Thoracic aorta (tissue), 2 donors: ENCODE measurements at places on chromosomes 1 and 21. TPM values are rescaled to one million over a fixed set of nuclear protein-coding genes. Genes with fewer than 3 reads are reported as not detected.

DNA sequence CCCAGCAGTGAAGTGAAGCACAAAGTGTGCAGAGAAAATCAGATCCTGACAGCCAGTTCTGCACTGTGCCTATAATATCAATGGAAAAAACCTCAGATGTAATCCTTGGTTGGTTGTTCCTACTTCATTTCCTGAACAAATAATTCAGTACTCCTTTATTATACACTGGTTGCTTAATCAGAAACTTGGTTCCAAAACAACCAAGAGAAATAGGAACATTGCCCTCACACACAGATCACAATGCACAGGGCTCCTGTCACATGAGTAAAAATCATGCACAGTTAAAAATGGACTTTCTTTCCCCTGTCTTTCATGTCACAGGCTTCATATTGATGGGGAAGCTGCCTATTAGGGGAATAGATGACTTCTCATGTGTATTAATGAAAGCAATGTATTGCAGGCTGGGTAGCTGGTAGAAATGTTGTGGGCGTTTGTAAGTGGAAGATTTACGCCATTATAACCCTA is 9.7 kb downstream of the DNASE2B start:
- no peak for DNase-seq
- H3K4me3 ChIP-seq: peak overlapping the region; percentile 7
- H3K4me1 ChIP-seq: peaks cover 13% of the 10 kb centered on the region
- no peaks in the 10 kb centered on the region for H3K27me3 ChIP-seq
- H3K27ac ChIP-seq: peak overlapping the region; percentile 27
- H3K36me3 ChIP-seq: no peaks in the 10 kb centered on the region

DNA sequence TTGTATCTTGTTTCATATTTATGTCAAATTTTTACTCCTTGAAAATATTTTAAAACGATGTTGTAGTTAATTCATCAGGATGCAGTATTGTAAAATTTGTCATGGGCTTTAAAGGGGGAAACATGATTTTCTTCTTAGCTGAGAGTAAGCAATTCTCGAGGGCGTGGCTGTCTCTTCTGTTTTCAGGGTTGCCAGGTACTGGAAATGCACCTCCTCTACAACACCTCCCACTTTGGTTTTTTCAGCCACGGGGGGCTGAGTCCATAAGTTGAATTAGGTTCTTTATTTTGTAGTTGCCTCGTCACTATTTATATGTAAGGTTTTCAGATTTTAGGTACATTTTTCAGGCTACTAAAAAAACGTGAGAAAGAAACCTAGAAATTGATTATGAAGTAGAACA is 64.0 kb downstream of the PRDM2 start:
- H3K4me1 ChIP-seq: peaks cover 79% of the 10 kb centered on the region
- H3K36me3 ChIP-seq: no peaks in the 10 kb centered on the region
- no peaks in the 10 kb centered on the region for H3K27me3 ChIP-seq

GRCh38 chr1:206851341-206852010 is 13.9 kb upstream of the IL20 start:
- H3K27me3 ChIP-seq: no peaks in the 10 kb centered on the region
- no peak overlapping the region for H3K4me3 ChIP-seq
- no peaks in the 10 kb centered on the region for H3K4me1 ChIP-seq
- no peak for DNase-seq

- no peak overlapping the region for H3K4me3 ChIP-seq
- no peak overlapping the region for H3K27ac ChIP-seq
- H3K36me3 ChIP-seq: no peaks in the 10 kb centered on the region
- H3K27me3 ChIP-seq: no peaks in the 10 kb centered on the region
- no peaks in the 10 kb centered on the region for H3K4me1 ChIP-seq
Observed at GRCh38 chr21:20968391-20968790, 29.8 kb upstream of the NCAM2 start.

GRCh38 chr1:44151332-44151731 is 9.9 kb upstream of the KLF18 start:
- no peak overlapping the region for H3K4me3 ChIP-seq
- no peak overlapping the region for H3K27ac ChIP-seq
- H3K27me3 ChIP-seq: no peaks in the 10 kb centered on the region
- no peak for DNase-seq
- no peaks in the 10 kb centered on the region for H3K36me3 ChIP-seq

Gene OSCP1
- total RNA-seq: 11.5 TPM

DNA sequence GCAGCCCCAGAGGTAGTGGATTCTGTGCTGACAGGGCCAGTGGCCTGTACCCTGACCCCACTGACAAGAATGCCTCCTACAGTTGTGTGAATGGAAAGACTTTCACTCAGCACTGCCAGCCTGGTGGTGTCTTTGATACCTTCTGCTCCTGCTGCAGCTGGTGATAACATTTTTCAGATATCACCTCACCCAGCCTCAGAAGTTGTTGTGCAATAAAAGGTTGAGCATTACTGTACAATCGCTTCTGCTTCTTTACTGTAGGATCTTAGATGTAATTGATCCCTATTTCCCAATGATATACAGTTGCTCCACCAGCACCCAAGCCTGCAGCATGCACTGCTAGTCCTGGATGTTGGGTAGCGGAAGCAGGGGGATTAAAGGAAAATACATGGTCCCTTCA is 4.8 kb upstream of the CHIA start:
- H3K4me3 ChIP-seq: no peak overlapping the region

DNA sequence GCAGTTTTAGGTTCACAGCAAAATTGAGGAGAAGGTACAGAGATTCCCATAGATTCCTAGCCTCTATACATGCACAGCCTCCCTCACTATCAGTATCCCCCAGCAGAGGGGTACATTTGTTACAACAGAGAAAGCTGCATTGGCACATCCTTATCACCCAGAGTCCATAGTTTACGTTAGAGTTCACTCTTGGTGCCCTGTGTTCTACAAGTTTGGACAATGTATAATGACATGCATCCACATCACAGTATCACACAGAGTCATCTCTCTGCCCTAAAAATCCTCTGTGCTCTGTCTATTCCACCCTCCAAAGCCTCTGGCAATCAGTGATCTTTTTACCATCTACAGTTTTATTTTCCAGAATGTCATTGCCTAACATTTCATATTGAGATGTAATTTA is 22.3 kb upstream of the RGS16 start:
- no peak overlapping the region for H3K27ac ChIP-seq
- DNase-seq: no peak
- H3K4me3 ChIP-seq: no peak overlapping the region
- no peaks in the 10 kb centered on the region for H3K36me3 ChIP-seq
- H3K27me3 ChIP-seq: no peaks in the 10 kb centered on the region
- H3K4me1 ChIP-seq: no peaks in the 10 kb centered on the region

GRCh38 chr1:183593356-183593755 is 3.1 kb upstream of the NCF2 start:
- no peaks in the 10 kb centered on the region for H3K27me3 ChIP-seq
- no peak overlapping the region for H3K4me3 ChIP-seq
- no peaks in the 10 kb centered on the region for H3K4me1 ChIP-seq

- H3K27ac ChIP-seq: no peak overlapping the region
- no peaks in the 10 kb centered on the region for H3K36me3 ChIP-seq
- H3K27me3 ChIP-seq: no peaks in the 10 kb centered on the region
- no peaks in the 10 kb centered on the region for H3K4me1 ChIP-seq
- H3K4me3 ChIP-seq: no peak overlapping the region
Observed at GRCh38 chr1:244460197-244460596, 876 bp upstream of the CATSPERE start.

GRCh38 chr1:184935920-184936798 is 38.1 kb downstream of the NIBAN1 start:
- no peak for DNase-seq
- no peaks in the 10 kb centered on the region for H3K36me3 ChIP-seq
- no peak overlapping the region for H3K4me3 ChIP-seq
- no peaks in the 10 kb centered on the region for H3K27me3 ChIP-seq
- peaks cover 23% of the 10 kb centered on the region for H3K4me1 ChIP-seq

GRCh38 chr1:7743346-7743745 is 27.8 kb upstream of the VAMP3 start:
- no peak overlapping the region for H3K4me3 ChIP-seq
- no peaks in the 10 kb centered on the region for H3K4me1 ChIP-seq
- DNase-seq: no peak
- H3K27me3 ChIP-seq: no peaks in the 10 kb centered on the region

Gene FLG2
- not detected for total RNA-seq

Gene GBP4
- total RNA-seq: 5.8 TPM

- no peaks in the 10 kb centered on the region for H3K36me3 ChIP-seq
- no peaks in the 10 kb centered on the region for H3K27me3 ChIP-seq
- H3K4me1 ChIP-seq: peaks cover 18% of the 10 kb centered on the region
- no peak overlapping the region for H3K27ac ChIP-seq
Observed at GRCh38 chr1:169784102-169784501, 10.6 kb downstream of the METTL18 start.

- H3K4me3 ChIP-seq: peak overlapping the region; percentile 5
- H3K4me1 ChIP-seq: peaks cover 8% of the 10 kb centered on the region
- H3K27ac ChIP-seq: peak overlapping the region; percentile 21
- DNase-seq: no peak
- H3K27me3 ChIP-seq: no peaks in the 10 kb centered on the region
Observed at GRCh38 chr21:34553151-34553952, 41.3 kb upstream of the KCNE1 start.

DNA sequence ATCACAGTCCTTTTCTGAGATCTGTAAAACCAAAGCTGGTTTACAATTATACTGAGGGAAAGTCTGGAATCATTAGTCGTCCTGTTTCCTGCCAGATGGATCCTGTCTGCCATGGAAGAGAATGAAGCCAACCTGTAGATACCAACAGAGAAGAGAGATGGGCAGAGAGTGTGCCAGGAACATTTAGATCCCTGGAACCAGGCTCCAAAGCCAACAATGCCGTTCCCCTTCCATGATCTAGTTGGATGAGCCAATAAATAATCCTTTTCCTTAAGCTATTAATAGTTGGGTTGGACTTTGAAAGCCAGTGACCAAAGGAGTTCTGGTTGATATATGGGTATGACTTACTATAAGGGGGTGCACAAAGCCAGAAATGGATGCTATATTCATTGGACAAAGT is 15.0 kb downstream of the CAPN8 start:
- H3K4me3 ChIP-seq: no peak overlapping the region
- no peaks in the 10 kb centered on the region for H3K4me1 ChIP-seq
- H3K36me3 ChIP-seq: no peaks in the 10 kb centered on the region
- no peak for DNase-seq
- H3K27ac ChIP-seq: no peak overlapping the region
- no peaks in the 10 kb centered on the region for H3K27me3 ChIP-seq

DNA sequence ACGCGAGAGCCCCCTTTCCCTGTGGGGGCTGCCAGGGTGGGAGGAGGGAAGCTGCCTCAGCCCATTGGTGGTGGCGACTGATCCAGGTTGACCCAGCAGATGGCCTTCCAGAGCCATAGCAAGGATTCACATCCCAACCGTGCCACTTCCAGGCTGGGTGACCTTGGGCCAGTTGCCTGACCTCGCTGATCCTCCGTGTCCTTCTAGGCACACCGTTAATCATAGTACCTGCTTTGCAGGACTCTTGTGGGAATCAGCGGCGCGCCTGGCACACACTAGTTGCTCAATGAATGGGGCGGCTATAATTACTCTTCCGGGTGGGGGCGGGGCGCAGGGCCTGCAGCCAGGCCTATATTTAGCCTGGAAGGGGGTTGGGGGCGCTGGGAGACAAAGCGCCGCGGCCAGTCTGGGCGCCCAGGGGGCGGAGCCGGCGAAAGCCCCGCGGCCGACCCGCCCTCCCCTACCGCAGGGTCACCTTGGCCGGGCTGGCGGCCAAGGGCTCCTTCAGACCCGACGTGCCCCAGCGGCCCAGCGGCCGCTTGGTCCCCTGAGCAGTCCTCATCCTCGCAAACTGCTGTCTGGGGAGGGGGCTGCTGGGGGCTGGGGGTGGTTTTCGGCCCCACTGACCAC is 5.1 kb downstream of the HSPB7 start:
- peak overlapping the region; percentile 83 for H3K4me3 ChIP-seq
- DNase-seq: peak; percentile 55
- no peaks in the 10 kb centered on the region for H3K27me3 ChIP-seq
- peaks cover 53% of the 10 kb centered on the region for H3K4me1 ChIP-seq

GRCh38 chr1:200306944-200307754 is 102.7 kb downstream of the ZNF281 start:
- H3K36me3 ChIP-seq: no peaks in the 10 kb centered on the region
- H3K4me3 ChIP-seq: no peak overlapping the region
- no peak overlapping the region for H3K27ac ChIP-seq

DNA sequence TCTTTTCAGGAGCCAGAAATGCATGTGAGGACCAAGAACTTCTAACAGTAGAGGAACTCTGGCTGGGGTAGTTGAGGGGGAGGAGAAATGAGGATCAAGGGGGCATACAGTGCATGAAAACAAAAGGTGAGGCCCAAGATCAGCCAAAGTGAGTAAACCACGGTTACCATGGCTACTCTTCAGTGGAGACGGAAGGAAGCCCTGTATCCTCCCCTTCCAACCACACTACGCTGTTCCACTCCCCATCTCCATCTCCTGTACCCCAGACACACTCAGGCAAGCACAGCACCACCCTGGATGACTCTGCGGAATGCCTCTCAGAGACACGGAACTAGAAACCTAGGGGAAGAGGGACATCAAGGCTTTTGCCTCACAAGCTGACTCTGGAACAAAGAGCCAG is 157.6 kb upstream of the CAMK1G start:
- H3K4me3 ChIP-seq: no peak overlapping the region
- DNase-seq: no peak
- H3K27me3 ChIP-seq: no peaks in the 10 kb centered on the region
- no peak overlapping the region for H3K27ac ChIP-seq
- H3K36me3 ChIP-seq: no peaks in the 10 kb centered on the region

DNA sequence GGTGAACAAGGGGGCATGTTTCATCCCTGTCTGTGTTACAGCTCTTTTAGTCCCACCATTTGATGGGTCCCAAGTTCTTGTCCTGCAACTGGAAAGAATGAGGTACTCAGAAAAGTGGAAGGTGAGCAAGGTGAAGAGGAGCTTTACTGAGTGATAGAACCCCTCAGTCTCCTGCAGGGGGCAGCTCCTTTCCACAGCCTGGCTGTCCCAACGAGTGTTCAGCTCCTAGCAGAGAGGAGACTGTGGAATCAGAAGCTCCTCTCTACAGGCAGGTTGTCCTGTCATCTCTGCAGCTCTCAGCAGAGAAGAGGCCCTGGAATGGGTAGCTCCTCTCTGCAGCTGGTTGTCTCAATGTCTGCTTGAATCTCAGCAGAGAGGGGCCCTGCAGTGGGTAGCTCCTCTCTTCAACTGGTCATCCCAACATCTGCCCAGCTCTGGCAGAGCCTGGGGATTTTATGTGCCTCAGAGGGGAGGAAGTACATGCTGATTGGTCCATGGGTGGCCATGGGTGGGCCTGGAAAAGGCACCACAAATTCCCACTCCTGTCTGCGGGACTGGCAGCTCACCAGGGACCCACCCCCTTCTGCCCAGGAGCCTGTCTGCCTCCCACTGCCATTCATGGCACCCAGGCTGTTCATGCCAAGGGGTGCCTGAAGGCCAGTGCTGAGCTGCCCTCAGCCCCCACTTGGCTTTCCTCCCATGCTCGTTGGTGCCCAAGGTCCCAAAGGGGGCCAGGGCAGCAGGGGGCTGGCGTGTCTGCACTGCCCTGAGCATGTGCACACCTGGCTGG is 25.7 kb downstream of the LDLRAD1 start:
- H3K27me3 ChIP-seq: no peaks in the 10 kb centered on the region
- no peak overlapping the region for H3K4me3 ChIP-seq
- H3K36me3 ChIP-seq: no peaks in the 10 kb centered on the region
- no peaks in the 10 kb centered on the region for H3K4me1 ChIP-seq
- no peak for DNase-seq
- no peak overlapping the region for H3K27ac ChIP-seq
